ENCODE measurements at places on chromosomes 3 and 15. TPM values are rescaled to one million over a fixed set of nuclear protein-coding genes. Genes with fewer than 3 reads are reported as not detected.

Gene KIAA1143
- total RNA-seq: 13.3 TPM

Gene CHRNB4
- total RNA-seq: not detected

Gene GOLGA8T
- total RNA-seq: not detected

Gene ZNF660
- 0.29 TPM for total RNA-seq

Gene AHSG
- total RNA-seq: not detected

Gene CHRFAM7A
- not detected for total RNA-seq

Gene TMEM207
- not detected for total RNA-seq

Gene SPCS1
- 219 TPM for total RNA-seq

Gene ARL14
- total RNA-seq: not detected

Gene ZNF592
- 6.3 TPM for total RNA-seq

Gene SSUH2
- not detected for total RNA-seq

Gene ENTPD3
- not detected for total RNA-seq

Gene LRRC49
- 17.5 TPM for total RNA-seq

Gene LRRIQ4
- not detected for total RNA-seq

Gene SPESP1
- 0.58 TPM for total RNA-seq

Gene CMTM8
- total RNA-seq: 0.18 TPM

Gene GCNT3
- not detected for total RNA-seq

Gene AP2M1
- total RNA-seq: 645 TPM

Gene UBP1
- 61.7 TPM for total RNA-seq

Gene TNNC1
- total RNA-seq: not detected

Gene SKOR1
- total RNA-seq: under 0.01 TPM

Gene ALDH1A3
- total RNA-seq: 23.4 TPM

Gene VILL
- total RNA-seq: 2.6 TPM

Gene OR5K2
- not detected for total RNA-seq

Gene ROPN1
- 0.18 TPM for total RNA-seq

Gene CAMK1
- total RNA-seq: 53.0 TPM

Gene CELF6
- total RNA-seq: not detected

Gene TMEM40
- total RNA-seq: not detected

Gene CYP1A2
- total RNA-seq: not detected

Gene PLOD2
- total RNA-seq: 130 TPM

Gene CD200R1
- total RNA-seq: not detected

Gene C3orf62
- total RNA-seq: 0.71 TPM

Gene KLF15
- 4.6 TPM for total RNA-seq

Gene GP9
- not detected for total RNA-seq

Gene NAA50
- total RNA-seq: 130 TPM

Gene SEMA3G
- not detected for total RNA-seq

Gene PLA2G4D
- total RNA-seq: not detected

Gene TLR9
- total RNA-seq: not detected

Gene UCN2
- not detected for total RNA-seq

Gene NPAP1
- not detected for total RNA-seq

Gene TRH
- total RNA-seq: 0.18 TPM

Gene FYCO1
- total RNA-seq: 11.3 TPM

Gene SPINT1
- 8.4 TPM for total RNA-seq

Gene MEGF11
- not detected for total RNA-seq

Gene RBM15B
- total RNA-seq: 22.2 TPM

Gene ADAMTS7
- 3.2 TPM for total RNA-seq

Gene SHF
- total RNA-seq: 7.8 TPM

Measured in myometrial cell (primary cell).